Stimulated activated CD4-positive, alpha-beta T cell treated with anti-CD3 and anti-CD28 coated beads, Interleukin-1b, Interleukin-23, amount 100 ng/mL, for 24 hours (primary cell): ENCODE measurements at places on chromosomes 2 and 18.

GRCh38 chr2:162056796-162057399, 17.1 kb downstream of the DPP4 start:
- no peak for DNase-seq

- no peak for DNase-seq
These were observed 28.6 kb upstream of the PPP4R1 start for GRCh38 chr18:9642799-9643462.

GRCh38 chr2:169732583-169733358, 861 bp upstream of the KLHL23 start:
- DNase-seq, result no peak

DNA sequence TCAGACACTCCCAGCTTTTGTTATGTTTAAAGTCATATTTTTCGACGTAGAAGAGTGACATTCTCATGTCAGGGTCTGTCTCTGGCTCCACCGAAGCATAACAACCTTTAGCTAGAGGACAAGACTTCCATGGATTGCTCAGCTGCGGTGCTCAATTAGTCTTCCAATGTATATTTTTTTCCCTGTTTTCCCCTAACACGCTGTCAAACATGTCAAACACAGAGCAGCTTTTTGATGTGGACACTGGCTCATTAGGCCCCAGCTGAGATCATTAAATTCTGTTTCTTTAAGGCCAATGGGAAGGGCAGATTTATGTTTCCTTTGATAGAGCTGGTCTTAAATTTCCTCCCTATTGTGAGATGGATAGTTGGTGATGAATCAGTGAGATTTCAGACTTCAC, 525.4 kb downstream of the PIK3C3 start:
- no peak for DNase-seq

GRCh38 chr2:181457741-181458425, 697 bp downstream of the ITGA4 start:
- DNase-seq, result peak; percentile 48

DNA sequence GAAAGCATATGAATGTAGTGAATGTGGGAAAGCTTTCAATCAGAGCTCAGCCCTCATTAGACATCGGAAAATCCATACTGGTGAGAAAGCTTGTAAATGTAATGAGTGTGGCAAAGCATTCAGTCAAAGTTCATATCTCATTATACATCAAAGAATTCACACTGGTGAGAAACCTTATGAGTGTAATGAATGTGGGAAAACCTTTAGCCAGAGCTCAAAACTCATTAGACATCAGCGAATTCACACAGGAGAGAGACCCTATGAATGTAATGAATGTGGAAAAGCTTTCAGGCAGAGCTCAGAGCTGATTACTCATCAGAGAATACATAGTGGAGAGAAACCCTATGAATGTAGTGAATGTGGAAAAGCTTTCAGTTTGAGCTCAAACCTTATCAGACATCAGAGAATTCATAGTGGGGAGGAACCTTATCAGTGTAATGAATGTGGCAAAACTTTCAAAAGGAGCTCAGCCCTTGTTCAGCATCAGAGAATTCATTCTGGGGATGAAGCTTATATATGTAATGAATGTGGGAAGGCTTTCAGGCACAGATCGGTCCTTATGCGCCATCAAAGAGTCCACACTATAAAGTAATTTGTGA, 5.0 kb downstream of the ZNF397 start:
- DNase-seq, result no peak

DNA sequence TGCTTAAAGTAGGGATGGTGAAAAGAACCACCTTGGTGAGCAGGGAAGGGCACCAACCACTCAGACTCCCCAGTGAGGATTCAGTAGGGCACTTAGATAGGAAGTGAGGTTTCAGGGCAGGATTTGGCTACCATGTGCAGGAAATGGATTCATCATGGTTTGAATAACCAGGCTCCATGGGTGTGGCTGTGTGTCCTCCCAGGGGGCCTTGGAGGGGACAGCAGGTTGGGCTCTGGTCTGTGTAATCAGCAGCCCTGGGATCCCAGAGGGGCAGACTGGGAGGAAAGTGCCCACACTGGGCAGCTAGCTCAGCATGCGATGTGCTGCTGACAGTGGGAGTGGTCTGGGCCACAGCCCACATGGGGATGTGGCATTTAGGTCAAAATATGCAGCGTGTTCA, 224.6 kb downstream of the CELF4 start:
- no peak for DNase-seq

GRCh38 chr18:21489919-21490495, 110.5 kb downstream of the ESCO1 start:
- no peak for DNase-seq

DNA sequence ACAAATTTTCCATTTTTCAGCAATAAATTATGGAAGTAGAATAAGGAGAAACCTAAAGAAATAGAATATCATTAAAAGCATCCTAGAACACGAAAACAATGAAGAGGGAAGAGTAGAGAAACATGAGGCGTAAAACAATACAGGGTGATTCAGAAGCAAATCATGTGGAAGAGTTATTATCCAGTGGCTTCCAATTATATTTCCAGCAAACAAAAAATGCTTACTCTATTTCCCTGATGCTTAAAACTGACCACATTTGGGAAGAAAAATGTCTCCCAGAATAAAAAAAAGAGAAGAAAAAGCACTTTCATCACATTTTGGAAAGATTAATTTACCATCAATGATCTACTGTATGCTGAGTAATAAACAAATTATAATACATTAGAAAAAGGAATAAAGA, 192.6 kb downstream of the CD226 start:
- no peak for DNase-seq

DNA sequence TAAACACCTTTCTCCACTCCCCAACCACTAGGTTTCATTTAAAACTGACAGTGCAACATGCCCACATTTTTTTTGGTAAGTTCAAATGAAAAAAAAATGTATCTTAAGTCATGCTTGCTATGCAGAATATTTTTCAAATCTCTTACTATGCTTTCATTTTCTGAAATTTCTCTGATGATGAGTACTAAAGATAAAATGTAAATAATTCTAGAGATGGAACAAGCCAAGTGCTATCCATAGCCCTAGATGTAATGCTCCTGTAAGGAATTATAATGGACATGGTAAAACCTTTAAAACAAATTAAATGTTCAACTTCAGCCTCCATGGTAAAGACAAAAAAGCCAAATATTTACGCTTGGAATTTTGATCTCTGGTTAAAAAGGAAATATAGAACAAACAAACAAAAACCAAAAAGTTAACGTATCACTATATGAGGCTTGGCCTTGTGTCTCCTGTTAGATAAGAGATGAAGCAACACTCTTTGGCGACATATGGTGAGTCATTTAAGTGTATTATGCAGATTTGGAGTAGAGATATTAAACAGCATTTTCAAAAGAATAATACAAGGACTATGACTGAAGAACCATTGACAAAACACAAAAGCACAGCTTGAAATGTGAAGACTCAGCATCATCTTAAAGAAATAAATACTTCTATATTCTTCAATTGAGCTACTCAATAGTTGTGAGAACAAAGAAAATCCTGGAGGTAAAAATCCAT, 392.0 kb upstream of the LYPD1 start:
- no peak for DNase-seq

DNA sequence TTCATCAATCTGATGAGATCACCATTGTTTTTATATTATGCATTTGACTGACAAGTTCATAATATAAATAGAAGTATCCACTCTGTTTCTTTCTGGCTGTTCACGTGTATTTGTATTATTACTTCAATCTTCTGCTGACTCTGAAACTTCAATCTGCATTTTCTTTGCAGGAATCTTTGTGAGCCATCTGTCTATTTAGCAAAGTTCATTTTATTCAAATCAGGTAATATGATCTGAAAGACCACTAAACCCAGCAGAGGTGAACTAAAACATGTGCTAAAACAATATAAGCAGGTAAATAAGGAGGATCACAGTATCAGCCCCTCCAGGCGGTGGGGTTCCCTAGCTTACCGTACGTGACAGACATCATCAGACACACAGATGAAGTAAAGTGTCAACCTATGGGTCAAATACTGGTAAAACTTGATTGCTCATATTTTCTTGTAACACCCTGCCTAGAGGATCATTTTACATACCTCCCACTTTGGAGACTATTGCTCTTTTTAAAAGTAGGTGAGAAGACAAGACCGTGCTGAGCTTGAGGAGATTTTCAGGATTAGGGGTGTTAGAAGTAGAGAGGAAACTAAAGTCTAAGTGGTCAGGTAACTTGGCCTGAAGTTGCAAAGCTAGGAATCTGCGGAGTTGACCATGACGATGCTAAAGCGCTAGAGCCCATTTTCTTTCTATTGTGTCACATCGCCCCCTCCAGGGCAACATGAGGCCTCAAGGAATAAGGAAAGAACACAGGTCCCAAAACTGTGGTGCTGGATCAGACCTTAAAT, 9.0 kb downstream of the DTNB start:
- DNase-seq, result no peak
